ENCODE measurements at places on chromosomes 3 and 15.
A peak's percentile ranks its signal among the peaks of the same experiment; 100 is the strongest.

DNA sequence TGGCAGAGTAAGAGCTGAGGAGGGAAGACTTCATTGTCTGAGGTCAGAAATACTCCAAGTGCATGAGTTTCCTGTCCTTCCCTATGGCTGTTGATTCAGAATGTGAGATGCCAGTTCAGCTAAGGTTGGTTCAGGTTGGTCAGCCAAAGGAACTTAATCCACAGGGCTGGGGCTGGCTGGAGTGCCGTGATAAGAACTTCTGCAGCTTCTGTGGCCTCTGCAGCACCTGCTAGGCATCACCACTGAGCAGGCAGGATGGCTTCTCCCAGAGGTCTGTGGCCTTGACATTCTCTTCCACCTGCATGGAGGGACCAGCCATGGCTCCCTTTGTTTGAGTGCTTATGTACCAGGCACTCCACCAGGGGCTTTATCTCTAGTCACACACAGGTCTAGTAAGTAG is 109.5 kb upstream of the PLXNA1 start:
- DNase-seq: no peak

GRCh38 chr3:178320456-178321351 is 215.5 kb upstream of the KCNMB2 start:
- DNase-seq: peak; percentile 60

GRCh38 chr3:196115678-196116083 is 33.8 kb upstream of the TFRC start:
- DNase-seq: no peak

GRCh38 chr15:67458331-67459029 is 62.5 kb upstream of the C15orf61 start:
- no peak for DNase-seq

DNA sequence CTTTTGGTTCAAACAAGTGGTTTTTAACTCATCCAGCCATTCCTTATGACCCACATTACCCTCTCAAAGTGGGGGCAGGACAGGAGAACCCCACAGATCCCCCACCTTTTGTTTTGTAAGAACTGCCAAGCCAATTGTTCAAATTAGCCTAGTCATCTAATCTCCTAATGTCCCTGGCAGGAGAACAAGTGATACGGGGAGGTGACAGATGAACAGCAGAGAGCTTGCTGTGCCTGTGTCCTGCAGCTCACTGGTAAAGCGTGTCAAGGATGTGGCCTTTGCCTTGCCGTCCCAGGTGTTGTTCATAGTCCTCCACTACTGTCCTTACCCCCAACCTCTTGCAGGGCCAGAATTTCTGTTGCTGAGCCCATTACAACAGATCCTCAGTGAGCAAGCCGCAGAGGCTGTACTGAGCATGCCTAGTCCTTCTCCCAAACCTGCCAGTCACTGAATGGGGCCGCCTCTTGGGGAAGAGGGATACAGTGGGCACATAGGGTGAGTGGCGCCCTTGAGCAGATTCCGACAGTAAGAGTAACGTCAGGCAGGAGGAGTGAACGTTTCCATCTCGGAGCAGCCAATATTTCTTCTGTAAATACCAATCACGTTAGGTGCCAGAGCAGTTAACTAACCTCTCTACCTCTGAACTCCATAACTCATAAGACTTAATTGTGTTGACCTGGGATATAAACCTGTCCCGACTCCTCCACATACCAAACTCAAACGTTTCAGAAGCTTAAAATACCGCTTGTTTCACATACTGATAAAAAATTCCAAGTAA is 87.4 kb downstream of the ITPR1 start:
- DNase-seq: no peak

GRCh38 chr3:153370680-153371079 is 208.7 kb downstream of the RAP2B start:
- DNase-seq: no peak

DNA sequence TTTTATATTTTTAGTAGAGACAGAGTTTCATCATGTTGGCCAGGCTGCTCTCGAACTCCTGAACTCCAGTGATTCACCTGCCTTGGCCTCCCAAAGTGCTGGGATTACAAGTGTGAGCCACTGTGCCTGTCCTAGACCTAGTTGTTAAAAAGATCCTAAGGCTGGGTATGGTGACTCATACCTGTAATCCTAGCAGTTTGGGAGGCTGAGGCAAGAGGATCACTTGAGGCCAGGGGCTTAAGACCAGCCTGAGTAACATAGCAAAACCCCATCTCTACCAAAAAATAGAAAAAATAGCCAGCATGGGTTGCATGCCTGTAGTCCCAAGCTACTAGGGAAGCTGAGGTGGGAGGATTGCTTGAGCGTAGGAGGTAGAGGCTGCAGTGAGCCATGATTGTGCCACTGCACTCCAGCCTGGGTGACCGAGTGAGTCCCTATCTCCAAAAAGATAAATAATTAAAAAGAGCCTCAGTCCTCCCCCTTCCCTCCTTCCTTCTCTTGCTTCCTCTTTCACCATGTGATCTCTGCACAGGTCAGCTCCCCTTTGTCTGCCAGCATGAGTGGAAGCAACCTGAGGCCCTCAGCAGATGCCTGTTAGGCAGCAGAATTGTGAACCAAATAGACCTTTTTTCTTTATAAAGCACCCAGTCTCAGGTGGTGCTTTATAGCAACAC is 9.8 kb upstream of the FNDC3B start:
- no peak for DNase-seq

DNA sequence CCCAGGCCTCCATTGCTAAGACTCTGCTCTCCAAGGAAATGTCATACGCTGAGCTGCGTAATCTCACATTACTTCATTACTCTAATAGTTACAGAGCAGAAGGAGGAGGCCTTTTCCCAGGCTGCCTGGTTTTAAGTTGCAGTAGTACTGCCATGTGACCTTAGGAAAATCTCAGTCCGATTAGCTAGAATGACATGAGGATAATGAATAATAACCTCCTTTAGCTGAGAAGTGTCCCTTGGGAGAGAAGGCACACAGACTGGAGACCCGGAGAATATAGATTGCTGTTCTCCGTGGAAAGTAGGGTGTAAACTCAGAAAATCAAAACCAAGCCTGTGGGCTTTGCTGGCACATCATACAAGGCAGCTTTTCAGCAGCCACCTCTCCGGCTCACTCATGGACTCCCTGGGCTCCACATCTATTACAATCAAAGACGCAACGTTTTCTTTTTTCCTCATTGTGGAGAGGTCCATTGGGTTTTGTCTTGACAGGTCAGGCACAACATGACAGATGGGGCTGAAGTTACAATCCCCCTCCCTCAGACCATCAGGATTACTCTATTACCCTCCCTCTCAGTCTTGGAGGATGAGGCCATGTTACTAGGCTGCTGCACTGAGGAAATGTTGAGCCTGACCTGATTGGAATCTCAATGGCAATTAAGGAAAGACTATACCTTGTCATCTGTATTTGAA is 134.8 kb upstream of the MB21D2 start:
- DNase-seq: peak; percentile 18

DNA sequence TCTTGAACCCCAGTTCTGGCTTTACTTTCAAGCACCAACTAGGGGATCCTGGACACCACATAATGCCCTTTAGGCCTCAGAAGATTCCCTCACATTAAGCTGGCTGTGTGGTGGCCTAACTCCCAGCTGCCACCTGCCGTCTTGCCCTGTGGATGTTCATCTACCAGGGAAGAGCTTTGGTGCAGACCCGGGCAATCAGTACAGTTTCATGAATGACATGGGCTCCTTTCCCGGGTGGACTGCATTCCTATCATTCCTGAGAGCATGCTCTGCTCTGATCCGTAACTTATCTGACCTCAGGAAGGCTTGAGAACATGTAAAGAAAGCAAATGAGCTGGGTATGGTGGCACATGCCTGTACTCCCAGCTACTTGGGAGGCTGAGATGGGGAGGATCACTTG is 50.0 kb upstream of the GSK3B start:
- no peak for DNase-seq

DNA sequence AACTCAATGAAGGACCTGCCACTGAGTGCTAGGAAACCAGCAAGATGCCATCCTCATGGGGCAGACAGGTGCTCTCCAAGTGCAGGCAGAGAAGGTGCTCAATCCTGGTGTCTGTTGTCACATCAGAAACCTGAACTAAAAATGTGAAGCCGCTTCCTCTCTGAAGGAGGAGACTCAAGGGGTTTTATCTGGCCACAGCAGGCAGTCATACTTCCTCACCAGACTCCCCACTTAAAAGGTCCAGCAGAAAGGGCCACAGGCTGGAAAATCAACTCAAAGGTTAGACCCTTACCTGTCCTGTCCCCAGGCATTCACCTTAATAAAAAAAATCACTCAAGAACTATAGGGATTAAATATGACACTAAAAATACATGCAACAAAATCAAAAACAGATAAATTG is 4.8 kb downstream of the CCDC12 start:
- no peak for DNase-seq

DNA sequence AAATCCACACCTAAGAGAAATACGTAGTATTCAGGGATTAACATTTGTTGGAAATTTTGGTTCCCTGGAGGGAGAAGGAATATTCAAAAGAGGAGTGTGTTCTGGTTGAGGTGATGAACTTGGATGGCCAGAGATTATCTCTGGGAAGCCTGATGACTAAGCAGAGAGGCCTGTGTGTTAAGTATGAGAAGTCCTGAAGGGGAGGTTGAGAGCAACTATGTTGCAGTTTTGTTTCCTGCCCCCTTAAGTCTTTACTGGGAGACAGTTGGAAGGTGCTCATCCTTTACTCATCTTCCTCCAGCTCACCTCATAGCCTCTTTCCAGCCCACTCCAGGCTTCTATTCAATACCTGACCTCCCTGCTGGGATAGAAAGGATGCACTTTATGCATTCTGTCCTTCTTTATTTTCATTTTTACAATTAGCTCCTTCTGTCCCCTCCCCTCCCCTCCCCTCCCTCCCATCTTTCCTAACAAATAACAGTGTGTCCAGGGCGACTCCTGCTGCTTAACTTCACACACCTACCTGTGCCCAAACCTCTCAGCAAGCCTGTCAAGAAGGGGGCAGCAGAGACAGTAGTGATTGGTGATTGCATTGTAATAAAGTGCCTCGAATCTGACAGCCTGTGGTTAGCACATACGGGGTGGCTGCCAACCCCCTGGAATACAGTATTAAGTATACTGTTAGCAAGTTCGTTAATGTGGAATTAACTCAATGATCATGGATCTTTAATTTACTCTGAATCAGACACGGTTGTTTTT is 11.9 kb downstream of the RAP2B start:
- DNase-seq: no peak

DNA sequence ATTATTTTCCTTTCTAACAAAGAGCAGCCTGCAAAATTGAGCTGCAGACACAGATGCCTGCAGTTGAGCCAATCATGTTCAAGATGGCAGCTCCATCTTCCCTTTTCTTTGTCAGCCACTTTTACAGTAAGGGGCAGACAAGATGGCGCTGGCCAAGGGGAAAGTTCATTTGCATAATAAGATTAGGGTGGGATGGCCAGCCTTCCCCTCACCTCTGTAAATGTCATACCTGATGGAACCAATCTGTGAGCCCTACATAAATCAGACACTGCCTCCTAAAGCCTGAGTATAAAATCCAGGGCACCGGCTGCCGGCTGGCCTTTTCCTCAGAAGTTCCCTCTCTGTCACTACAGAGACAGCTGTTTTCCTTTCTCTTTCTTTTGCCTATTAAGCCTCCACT is 15.8 kb downstream of the PATL2 start:
- no peak for DNase-seq

GRCh38 chr15:22240403-22240802 is 160.1 kb downstream of the OR4M2 start:
- no peak for DNase-seq

DNA sequence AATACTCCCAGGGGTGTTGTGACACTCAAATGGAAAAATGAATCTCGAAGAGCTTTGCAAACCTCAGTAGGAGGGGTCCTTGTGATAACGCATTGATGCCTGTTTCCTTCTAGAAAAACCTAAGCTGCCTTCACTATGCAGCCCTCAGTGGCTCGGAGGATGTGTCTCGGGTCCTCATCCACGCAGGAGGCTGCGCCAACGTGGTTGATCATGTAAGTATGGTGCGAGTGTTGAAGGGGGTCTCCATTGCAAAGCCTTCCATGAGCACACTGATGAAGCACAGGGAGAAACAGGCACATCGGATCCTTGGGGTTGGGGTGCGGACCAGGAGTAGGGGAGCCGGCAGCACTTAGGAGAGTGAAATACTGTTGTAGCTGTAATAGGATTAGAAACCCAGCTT is 22.3 kb downstream of the ANKDD1A start:
- DNase-seq: no peak

GRCh38 chr3:107833043-107833442 is 257.8 kb downstream of the CD47 start:
- no peak for DNase-seq

GRCh38 chr15:78620527-78621421 is at the start of gene CHRNA3:
Gene CHRNA3 (minus strand): TSS chr15:78620996. CDS start chr15:78620794, 202 bp downstream.
- DNase-seq: no peak

DNA sequence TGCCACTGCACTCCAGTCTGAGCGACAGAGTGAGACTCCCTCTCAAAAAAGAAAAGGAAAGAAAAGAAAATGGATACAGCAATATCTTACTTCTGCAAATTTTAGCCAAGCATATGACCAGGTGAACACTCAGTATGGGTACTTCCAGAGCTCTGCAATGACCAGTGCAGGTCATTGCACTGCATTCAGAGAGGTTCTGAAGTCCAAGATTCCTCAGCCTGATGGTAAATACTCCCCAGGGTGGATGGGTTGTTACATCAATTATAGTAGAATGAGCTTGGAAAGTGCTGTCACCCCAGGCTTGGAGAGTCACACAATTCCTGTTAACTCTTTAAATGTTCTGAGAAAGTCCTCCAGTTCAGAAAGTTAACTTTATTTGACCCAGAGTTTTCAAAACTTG is 103.7 kb downstream of the RPLP1 start:
- no peak for DNase-seq

GRCh38 chr3:193572426-193572908 is 17.8 kb upstream of the ATP13A4 start:
- DNase-seq: peak; percentile 79

- DNase-seq: no peak
Measured at GRCh38 chr15:80559320-80559693, 135.8 kb upstream of the ABHD17C start.

All from A673 (cell line).